Fibroblast of upper back skin (primary cell): ENCODE measurements at places on chromosomes 3 and 15.

GRCh38 chr3:86923071-86923491 is 67.9 kb downstream of the VGLL3 start:
- peak; percentile 79 for DNase-seq

DNA sequence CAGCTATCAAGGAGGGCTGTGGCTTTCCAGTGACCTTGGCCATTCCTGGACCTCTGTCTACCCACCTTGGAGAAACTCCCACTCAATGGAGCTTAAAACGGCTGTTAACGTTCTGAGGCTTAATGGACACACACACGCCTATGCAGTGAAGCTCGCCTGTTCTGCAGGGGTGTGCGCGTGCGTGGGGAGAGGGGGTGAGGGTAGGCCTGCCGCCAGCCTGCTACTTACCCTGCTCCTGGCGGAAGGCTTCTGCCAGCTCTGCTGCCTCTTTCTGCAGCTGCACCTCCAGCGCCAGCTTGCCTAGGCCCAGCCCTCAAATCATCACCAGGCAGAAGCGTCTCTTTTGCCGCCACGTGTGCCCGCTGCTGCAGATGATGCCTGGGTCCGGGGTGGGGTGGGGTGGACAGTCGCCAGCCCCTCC is 23.2 kb upstream of the PARL start:
- DNase-seq = no peak

- DNase-seq = no peak
Observed at GRCh38 chr15:79067072-79067833, 23.3 kb downstream of the RASGRF1 start.

DNA sequence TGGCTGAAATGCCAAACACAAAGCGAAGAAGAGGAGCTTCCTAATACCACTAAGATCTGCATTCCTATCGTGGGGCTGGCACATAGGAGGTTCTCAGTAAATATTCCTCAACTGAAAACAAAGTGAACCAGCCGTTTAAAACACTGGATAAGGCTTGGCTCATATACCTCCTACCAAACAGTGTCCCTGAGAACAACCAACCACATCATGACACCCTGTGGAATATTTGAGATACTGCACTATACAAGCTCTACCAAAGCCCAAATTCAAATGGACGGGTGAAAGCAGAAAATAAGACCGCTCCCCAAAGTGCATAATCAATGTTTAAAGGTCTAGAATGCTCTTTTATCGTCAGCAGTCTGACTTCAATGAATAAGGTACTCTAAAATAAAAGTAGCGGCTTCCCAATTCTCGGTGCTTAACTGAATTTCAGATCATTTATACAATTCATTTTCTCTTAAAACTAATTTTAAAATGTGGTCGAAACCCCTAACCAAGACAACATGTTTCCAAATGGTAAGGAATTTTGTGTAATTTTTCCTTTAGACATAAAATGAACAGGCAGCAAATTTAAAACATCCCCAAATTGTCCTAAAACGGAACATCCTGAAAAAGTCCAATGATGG is 425.8 kb downstream of the ERC2 start:
- DNase-seq = peak; percentile 57

DNA sequence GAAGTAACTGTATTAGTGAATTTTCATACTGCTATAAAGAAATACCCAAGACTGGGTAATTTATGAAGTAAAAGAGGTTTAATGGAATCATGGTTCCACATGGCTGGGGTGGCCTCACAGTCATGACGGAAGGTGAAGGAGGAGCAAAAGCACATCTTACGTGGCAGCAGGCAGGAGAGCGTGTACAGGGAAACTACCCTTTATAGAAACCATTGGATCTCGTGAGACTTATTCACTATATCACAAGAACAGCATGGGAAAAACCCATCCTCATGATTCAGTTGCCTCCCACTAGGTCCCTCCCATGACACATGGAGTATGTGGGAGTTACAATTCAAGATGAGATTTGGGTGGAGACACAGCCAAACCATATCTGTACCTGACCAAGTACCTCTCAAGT is 812.3 kb upstream of the ALCAM start:
- no peak for DNase-seq

- DNase-seq = no peak
Observed at GRCh38 chr3:169629895-169630294, 33.6 kb downstream of the MECOM start.

DNA sequence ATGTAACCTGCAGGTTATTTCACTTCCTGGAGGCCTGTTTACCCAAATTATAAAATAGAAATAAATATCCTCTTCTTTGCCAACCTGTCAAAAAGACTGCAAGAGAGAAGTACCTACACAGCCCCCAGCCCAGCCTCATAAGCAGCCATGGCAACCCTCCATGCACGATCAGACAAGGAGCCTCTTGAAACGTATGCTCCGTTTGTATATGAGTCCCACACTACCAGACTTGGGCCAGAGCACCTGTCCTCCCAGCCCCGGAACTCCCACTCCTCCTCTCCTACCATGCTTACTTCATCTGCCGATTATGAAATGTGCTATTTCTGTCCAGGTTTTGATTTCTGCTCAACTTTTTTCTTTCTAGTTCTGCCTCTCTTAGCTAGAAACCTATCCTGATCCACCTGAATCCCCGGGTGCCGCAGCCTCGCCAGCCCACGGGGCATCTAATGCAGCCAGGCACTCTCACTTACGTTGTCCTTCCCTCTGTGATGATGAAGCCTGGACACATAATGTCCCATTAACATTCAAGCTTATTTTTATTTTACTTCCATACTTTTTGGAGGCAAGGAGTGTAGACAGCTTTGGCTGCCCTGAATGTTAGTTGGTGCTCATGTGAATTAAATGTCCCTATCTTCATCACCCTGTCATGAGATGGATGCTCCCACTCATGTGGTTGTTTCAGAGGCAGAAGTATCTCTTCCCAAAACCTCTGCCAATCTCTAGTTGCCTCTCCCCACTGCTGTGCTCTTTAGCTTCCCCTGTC is 73.8 kb downstream of the MB21D2 start:
- DNase-seq = no peak

- DNase-seq = no peak
Observed at GRCh38 chr15:98996624-98997023, 11.0 kb downstream of the PGPEP1L start.

GRCh38 chr3:29245441-29245840 is 35.4 kb upstream of the RBMS3 start:
- DNase-seq = peak; percentile 29

DNA sequence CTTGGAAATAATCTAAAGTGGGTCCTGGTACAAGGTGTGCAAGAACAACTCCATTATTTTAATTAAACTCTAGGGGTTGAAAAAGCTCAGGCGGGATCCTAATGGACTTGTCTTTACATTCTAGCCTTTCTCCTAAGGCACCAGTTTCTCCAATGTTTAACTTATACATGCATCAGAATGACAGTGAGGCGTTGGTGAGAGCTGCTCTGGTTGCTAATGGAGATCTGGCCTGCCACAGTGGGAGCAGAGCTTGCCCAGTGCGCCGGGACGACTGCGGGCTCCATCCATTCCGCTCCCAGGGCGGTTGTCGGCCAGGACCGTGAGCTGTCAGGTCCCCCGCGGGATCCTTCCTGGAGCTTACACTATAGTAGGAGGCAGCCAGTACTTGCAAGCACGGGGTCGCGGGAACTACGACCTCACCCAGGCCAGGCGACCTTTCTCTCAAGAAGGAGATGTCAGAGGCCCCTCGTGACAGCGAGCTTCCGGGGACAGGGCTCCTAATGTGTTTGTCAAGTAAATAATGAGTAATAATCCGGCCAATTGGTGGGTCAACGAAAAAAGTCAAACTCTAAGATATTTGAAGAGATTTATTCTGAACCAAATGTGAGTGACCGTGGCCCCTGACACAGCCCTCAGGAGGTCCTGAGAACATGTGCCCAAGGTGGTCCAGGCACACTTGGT is 991 bp upstream of the HIGD1A start:
- DNase-seq = no peak

GRCh38 chr15:22950256-22950990 is 29.7 kb downstream of the CYFIP1 start:
- DNase-seq = no peak

DNA sequence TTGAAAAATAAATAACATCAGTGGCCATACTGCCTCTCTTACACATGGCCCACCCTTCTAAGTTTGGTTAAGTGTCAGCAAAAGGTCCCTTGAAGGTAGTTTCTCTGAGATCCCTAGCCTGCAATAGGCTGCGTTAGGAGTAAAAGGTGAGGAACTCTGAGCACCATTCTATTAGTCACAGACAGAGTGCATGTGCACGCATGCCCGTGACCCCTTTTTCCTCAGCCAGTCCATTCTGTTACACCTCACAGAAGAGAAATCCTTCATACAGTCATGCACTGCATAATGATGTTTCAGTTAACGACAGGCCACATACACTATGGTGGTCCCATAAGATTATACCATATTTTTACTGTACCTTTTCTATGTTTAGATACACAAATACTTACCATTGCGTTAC is 12.5 kb downstream of the RCCD1 start:
- no peak for DNase-seq

DNA sequence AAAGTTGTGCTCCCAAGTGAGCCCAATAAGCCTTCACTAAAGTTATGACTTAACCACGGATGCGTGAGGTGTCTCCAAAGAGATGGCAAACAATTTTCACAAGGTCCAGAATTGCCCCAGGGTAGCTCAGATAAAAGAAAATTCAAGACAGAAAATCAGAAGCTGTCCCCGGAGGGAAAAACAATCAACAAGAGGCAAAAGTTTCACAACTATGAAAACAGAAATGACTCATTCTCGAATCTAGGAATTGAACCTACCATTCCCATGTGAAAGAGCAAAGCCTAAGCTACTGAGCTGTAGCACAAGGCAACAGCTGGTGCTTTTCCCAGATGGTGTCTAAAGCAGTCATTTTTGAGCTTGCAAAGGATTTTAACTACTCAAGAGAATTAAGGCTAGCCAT is 33.5 kb upstream of the MKRN3 start:
- no peak for DNase-seq

GRCh38 chr3:53773611-53774368 is 72.4 kb downstream of the CHDH start:
- DNase-seq = peak; percentile 92

DNA sequence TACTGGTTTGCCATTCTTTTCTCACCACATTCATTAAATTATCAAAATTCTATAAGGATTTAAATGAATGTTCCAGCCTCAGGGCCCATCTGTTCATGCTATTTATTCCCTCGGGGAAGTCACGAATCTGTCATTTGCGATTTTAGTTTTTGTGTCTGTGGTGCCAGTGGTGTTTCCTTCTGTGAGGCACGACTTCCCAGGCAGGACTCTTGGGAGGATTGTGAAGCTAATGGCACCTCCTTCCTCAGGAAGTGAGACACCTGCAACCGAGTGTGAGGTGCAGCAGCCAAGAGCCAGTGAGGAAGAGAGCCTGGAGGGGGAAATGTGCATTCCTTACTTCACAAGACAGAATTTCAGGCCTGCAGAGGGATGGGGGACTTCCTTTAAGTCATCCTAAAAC is 24.1 kb downstream of the SV2B start:
- DNase-seq = no peak

GRCh38 chr3:115713284-115713683 is 90.0 kb downstream of the GAP43 start:
- DNase-seq = peak; percentile 81

DNA sequence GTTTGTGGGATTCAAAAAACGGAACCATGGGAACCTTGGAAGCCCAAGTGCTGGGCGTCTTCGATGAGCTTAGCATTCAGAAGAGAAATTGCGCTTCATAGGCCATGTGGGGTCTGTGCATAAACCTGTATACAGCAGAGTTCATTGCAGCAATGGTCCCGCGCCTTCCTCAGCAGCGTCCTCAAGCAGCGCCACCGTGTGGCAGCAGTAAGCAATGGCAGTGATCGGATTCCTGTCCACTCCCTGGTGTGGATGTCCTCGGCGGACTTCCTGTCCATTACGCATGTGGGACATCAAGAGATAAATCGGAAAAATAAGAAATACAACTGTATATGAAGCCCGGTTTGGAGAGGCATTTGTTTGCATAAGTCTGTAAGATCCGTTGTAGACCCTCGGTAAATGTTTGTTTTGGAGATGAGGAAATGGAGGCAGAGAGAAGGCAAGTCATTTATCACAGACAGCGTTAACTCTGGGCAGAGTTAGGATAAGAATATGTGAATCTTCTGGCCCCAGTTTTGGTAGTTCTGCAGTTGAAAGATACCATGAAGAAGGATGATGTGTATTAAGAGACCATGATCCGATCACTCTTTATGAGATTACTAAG is 57.7 kb downstream of the CNTN4 start:
- DNase-seq = peak; percentile 8

GRCh38 chr15:66369773-66370651 is 13.5 kb upstream of the TIPIN start:
- DNase-seq = no peak

GRCh38 chr15:31278544-31279220 is 48.0 kb upstream of the KLF13 start:
- DNase-seq = no peak
